ENCODE measurements at places on chromosomes 4 and X. TPM values are rescaled to one million over a fixed set of nuclear protein-coding genes. Genes with fewer than 3 reads are reported as not detected.

The ALPK1 gene
- total RNA-seq, result 9.4 TPM

The NLGN3 gene
- 1.0 TPM for total RNA-seq

The POU4F2 gene
- not detected for total RNA-seq

The CYLC1 gene
- not detected for total RNA-seq

The SPANXD gene
- not detected for total RNA-seq

The UGT8 gene
- total RNA-seq, result 2.1 TPM

The ZCCHC12 gene
- total RNA-seq, result 1.0 TPM

The SLIT2 gene
- 12.0 TPM for total RNA-seq

The DCAF8L1 gene
- not detected for total RNA-seq

The CLTRN gene
- total RNA-seq, result not detected

The NAA11 gene
- total RNA-seq, result not detected

The SNCA gene
- 83.0 TPM for total RNA-seq

The DCAF12L2 gene
- total RNA-seq, result 12.0 TPM

The TMLHE gene
- total RNA-seq, result 22.4 TPM

The ZRSR2 gene
- total RNA-seq, result 2.6 TPM

The RADX gene
- total RNA-seq, result 1.0 TPM

The BGN gene
- total RNA-seq, result 24.5 TPM

The ARMCX2 gene
- total RNA-seq, result 84.0 TPM

The PCDH7 gene
- total RNA-seq, result 33.4 TPM

The NXF2B gene
- not detected for total RNA-seq

The UGT2B15 gene
- not detected for total RNA-seq

The ATXN3L gene
- total RNA-seq, result not detected

The UGT2B11 gene
- total RNA-seq, result not detected

The PNMA5 gene
- under 0.01 TPM for total RNA-seq

The CSAG3 gene
- not detected for total RNA-seq

The MAOA gene
- 1.6 TPM for total RNA-seq

The RHOXF2B gene
- total RNA-seq, result not detected

The PASD1 gene
- under 0.01 TPM for total RNA-seq

The TCEAL2 gene
- not detected for total RNA-seq

The ZIC3 gene
- total RNA-seq, result not detected

The ZDHHC15 gene
- total RNA-seq, result 3.7 TPM

The GC gene
- total RNA-seq, result not detected

The USP17L20 gene
- not detected for total RNA-seq

The BTC gene
- 3.1 TPM for total RNA-seq

The COPS4 gene
- 130 TPM for total RNA-seq

The SMARCA1 gene
- 53.8 TPM for total RNA-seq

The TEX13C gene
- not detected for total RNA-seq

The BEX3 gene
- 110 TPM for total RNA-seq

The CXorf58 gene
- total RNA-seq, result not detected

The VCX gene
- total RNA-seq, result not detected

The CFAP47 gene
- under 0.01 TPM for total RNA-seq

The MEPE gene
- total RNA-seq, result not detected

The GPR50 gene
- not detected for total RNA-seq

The ETDA gene
- not detected for total RNA-seq

The MMRN1 gene
- 9.4 TPM for total RNA-seq

The BANK1 gene
- total RNA-seq, result 0.52 TPM

The PCDH11X gene
- total RNA-seq, result 1.0 TPM

The CSAG2 gene
- not detected for total RNA-seq
